ENCODE measurements at places on chromosomes 1 and 21.

DNA sequence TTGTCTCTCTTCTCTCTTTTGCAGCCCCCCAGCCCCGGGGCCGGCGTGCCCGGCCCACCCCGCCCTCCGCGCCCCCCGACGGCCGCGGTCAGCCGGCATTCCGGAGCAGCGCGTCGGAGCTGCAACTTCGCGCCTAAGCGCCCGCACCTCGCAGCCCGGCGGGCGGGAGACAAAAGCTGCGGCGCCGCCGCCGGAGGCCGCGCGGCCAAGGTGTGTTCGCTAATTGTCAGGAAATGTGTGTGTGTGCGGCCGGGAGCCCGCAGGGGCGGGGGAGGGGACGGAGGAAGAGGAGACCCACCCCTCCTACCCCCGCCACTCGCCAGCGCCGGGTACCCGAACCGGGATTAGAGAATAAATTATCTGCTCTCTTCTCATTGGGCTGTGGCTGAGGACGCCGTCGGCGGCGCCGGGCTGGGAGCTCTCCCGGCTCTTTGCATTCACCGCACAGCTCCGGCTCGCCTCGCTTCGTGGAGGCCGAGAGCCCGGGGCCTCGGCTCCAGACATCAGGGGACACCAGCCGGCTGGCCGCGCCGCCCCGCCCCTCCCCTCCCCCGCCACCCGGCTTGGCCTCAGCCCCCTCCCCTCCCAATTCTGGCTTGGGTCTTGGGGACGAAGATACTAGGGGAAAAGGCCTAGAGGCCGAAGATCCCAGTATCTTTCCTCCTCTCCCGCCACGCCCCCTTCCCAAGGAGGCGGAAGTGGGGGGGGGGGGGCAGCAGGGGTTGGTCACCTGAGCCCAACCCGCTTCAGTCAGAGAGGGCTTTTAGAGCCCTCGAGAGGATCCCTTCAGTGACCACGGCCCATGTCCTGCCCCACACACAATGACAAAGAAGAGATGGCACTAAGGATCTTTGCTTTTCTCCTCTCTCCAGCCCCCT, 1.3 kb upstream of the BLACAT1 start:
- peak; percentile 12 for DNase-seq

GRCh38 chr1:22159891-22160290, 17.0 kb upstream of the WNT4 start:
- no peak for DNase-seq

- DNase-seq, result no peak
Measured at GRCh38 chr1:233656032-233656635, 42.2 kb downstream of the KCNK1 start.

GRCh38 chr1:37143800-37144199, 109.5 kb upstream of the GRIK3 start:
- no peak for DNase-seq

DNA sequence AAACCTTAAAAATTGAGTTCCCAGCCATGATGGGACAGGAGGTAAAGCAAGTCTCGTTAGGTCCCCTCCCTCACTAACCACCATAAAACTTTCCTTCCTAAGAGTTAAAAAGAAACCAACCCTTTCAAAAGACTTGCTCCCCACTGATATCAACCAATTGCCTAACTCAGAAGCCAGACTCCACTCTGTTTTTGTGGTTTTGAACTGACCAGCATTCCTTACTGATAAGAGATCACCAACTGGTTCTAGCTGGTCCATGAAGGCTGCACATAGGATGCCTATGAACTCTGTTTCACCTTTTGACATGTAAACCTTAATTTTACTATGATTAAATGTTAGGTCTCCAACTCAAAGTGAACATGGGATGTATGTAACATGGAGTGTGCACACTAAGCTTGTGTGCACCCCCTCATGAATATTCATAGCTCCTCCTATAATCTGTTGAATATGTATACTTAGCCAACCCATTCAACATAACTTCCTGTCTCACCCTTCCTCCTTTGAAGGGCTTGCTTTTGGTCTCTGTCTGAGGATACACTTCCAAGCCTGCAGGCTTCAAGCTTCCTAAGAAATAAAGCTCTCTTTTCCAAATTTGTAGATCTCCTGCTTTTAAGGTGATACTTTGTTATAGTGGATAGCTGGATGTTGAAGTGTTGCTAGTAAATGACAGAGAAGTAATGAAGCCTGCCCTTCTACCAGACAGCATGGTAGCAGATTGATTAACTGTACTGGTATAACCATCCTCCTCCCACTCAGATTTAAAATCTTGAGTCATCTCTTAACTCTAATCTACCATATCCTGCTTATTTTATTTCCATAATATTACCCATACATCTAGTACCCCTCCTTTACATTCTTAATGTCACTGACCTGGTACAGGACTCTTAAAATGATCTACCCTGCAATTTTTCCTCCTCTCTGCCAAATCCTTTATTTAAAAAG, 95.6 kb downstream of the ZNF644 start:
- DNase-seq, result no peak

GRCh38 chr1:201916649-201917249, 28.1 kb downstream of the SHISA4 start:
- no peak for DNase-seq

GRCh38 chr1:62280150-62280549, 39.1 kb downstream of the KANK4 start:
- DNase-seq, result no peak
